Dorsolateral prefrontal cortex (tissue), 122 donors: ENCODE measurements at places on chromosomes 6 and 20.

- no peak for DNase-seq
Observed at GRCh38 chr6:2875359-2876191, 27.5 kb downstream of the SERPINB9 start.

- DNase-seq, result no peak
Observed at GRCh38 chr6:97947841-97948240, 664.8 kb upstream of the MMS22L start.

- DNase-seq, result no peak
Observed at GRCh38 chr6:89675949-89676748, 37.6 kb upstream of the LYRM2 start.

DNA sequence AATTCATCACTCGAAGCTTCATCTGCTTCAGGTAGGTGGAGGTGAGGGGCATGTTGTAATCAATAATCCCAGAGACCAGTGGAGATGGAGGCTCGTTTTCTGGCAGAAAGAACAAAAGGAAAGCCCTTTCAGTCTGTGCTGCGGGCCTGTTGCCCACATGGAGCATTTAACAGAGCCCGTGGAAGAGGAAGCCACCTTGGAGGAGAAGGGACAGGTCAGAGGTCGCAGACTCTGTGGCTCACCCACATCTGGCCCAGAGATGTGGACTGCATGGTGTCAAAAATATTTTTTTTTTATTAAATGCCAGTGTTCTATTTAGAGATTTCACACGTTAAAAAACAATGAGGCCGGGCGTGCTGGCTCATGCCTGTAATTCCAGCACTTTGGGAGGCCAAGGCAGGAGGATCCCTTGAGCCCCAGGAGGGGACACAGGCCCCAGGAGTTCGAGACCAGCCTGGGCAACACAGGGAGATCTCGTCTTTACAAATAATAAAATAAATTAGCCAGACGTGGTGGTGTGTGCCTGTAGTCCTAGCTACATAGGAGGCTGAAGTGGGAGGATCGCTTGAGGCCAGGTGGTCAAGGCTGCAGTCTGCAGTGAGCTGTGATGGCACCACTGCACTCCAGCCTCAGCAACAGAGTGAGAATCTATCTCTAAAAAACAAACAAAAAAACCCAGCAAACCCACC is 73.6 kb downstream of the NOL4L start:
- no peak for DNase-seq

DNA sequence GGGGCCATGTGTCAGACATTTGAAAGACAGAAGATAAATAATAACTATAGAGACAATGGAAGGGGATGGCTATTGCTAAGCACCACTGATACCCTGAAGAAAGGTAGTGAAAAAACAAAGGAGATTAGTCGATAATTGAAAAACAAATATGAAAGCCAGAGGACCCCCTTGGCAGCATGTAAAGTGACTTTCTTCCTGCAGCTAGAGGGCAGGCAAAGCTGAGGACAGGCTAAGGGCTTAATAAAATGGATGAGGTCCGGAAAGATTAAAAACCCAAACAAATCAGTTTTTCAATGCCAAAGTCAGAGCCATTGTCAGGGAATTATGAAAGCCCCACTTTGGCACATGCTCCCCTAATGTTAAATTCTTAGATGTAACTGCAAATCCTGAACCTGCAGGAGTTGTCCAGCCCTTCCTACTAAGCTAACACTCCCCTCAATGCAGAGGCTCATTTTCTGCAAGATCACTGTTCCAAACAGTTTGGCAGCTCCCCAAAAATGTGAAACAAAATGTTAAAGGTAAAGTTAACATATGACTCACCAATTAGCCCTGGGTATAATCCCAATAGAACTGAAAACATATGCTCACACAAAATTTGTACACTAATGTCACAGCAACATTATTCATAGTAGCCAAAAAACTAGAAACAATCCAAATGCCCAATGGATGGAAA is 1177.9 kb downstream of the GRIK2 start:
- no peak for DNase-seq

- no peak for DNase-seq
Observed at GRCh38 chr20:43248341-43248740, 58.6 kb upstream of the PTPRT start.

DNA sequence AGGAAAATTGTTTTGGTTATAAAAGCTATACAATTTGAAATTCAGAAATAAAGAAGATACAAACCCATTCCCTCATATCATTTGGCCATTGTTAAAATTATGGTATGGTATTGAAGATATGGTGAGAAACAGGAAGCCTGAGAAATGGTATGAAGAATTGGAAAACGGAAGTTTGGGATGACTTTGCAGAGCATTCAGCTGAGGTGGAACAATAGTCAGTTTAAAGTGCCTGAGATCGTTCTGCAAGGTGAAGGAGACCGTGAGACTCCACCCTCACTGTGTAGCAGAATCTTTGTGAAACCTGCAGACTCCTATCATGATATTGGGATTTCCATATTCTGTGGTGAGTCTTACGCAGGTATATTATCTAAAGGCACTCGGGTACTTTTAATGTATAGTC is 97.3 kb downstream of the ADGRB3 start:
- DNase-seq, result no peak

DNA sequence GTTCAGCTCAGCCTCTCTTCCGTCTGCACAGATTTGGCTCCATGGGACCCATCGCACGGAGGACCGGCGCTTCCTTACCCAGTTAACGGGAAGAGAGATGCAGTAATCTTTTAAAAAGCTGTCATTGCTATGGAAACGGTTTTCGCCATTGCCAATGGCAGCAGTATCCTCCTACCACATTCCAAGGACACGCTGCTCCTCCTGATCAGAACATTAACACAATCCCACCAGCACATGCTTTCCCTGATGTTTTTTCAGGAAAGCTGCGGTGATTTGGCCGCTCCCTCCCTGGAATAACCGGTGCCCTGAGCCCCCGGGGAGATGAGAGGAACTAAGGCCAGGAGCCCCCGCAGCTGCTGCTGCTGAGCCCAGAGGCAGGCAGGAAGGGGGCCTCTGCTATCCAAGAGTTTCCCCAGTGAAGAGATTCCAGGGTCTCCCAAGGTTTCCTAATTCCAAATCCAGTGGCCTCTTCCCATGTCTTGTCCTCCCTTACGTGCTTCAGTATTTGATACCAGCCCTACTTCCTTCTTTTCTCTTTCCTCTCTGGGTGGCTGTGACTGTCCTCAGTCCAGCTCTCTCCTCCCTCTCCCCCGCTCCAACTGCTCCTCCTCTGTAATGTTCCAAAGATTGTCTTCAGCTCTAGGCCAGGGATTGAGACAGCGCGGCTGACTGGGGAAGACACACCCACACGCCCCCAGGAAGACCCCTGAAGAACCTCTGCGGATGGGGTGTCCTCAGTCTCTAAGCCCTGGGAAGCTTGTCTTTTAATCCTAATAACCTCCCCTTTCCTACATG is 2.6 kb downstream of the BNIP5 start:
- no peak for DNase-seq
